ENCODE measurements at places on chromosomes 13 and 19.

- no peak overlapping the region for H3K4me3 ChIP-seq
- no peaks in the 10 kb centered on the region for H3K36me3 ChIP-seq
- H3K27me3 ChIP-seq = no peaks in the 10 kb centered on the region
- H3K4me1 ChIP-seq = no peaks in the 10 kb centered on the region
- DNase-seq = no peak
- no peak overlapping the region for H3K27ac ChIP-seq
These were observed 268.9 kb downstream of the IRS2 start for GRCh38 chr13:109517517-109517916.

DNA sequence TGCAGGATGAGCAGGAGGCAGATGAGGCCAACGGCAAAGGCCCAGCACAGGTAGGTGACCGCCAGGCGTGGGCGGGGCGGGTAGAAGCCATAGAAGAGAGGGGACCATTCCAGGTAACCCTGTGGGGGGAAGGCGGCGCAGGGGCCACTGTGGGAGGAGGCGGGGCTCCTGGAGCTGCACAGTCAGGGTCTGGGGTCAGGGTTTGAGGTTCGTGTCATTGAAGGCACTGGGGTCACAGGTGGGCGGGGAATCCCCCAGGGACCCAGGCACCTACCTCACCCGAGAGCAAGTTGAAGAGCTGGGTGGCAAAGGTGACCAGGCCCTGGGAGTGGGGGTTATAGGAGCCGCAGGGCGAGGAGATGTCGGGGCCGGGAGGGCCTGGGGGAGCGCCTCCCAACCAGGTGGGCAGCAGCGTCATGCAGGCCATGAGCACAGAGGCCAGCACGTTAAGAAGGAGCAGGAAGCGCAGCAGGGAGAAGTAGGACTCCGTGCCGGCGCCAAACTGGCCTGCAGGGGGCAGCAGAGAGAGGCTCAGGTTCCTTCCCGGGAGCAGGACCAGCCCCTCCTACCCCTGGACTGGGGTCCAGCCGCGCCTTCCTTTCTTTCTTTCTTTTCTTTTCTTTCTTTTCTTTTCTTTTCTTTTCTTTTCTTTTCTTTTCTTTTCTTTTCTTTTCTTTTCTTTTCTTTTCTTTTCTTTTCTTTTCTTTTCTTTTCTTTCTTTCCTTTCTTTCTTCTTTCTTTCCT, 4.6 kb downstream of the TMC4 start:
- peaks cover 22% of the 10 kb centered on the region for H3K4me1 ChIP-seq
- DNase-seq = peak; percentile 69
- no peak overlapping the region for H3K4me3 ChIP-seq
- no peaks in the 10 kb centered on the region for H3K27me3 ChIP-seq
- H3K27ac ChIP-seq = no peak overlapping the region

- H3K4me1 ChIP-seq = peaks cover 10% of the 10 kb centered on the region
- H3K4me3 ChIP-seq = peak overlapping the region; percentile 42
- DNase-seq = no peak
- H3K27me3 ChIP-seq = no peaks in the 10 kb centered on the region
These were observed 1.0 kb downstream of the SCN1B start for GRCh38 chr19:35031072-35031881.

DNA sequence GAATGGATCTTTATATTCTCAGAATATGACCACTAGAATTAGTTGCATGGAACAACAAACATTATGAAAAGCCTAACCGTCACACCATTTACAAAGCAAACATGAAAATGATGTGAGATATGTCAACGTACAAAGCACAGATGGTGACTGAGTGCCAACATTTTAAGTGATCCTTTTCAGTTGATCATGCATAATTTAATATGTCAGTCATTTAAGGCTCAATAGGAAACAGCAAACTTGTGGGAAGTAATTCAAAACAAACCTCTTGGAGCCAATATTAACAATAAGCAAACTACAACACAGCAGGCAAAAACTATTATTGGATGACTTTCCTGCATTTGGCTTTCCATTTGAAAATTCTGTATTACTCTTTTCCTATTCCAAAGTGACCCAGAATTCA, 277.6 kb downstream of the SLITRK6 start:
- H3K4me3 ChIP-seq = no peak overlapping the region
- H3K36me3 ChIP-seq = no peaks in the 10 kb centered on the region

DNA sequence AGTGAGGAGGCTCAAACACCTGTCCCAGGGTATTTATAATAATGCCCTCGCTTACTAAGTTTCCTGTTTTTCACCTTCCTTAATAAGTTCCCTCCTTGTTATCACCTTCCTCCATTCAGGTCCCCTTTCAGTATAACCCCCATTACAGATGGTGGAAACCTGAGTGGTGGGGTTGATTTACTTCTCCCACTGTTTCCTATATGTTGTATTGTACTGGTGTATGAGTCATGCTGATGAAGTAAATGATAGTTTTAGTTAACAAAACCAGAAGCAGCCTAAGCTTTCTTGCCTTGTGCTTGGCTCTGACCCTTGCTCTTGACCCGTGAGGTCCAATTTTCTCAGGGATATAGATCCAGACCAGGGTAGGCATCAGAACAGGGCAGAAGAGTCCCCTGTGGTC, 22.3 kb upstream of the TNFSF11 start:
- H3K4me3 ChIP-seq = no peak overlapping the region
- H3K36me3 ChIP-seq = no peaks in the 10 kb centered on the region
- H3K27me3 ChIP-seq = no peaks in the 10 kb centered on the region
- no peaks in the 10 kb centered on the region for H3K4me1 ChIP-seq

DNA sequence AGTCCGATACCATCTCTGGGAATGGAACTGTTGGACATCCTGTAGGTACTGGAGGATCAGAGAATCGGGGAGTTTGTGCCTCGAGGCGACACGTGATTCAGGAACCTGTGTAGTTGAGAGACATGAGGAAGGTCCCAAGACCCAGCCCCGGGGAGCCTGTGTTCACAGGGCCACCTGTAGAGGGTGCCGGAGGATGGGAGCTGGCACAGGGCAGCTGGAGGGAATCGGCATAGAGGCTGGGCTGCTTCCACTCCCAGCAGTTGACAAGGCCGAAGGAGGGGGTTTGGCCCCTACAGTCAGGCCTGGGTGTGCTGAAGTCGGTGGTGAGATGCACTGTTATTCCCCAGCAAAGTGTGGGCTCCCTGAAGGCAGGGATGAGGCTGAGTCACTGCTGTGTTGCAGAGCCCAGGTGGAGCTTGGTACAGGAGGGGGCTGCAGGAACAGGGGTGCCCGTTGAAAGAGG, 2.5 kb upstream of the ISYNA1 start:
- H3K36me3 ChIP-seq = peaks cover 20% of the 10 kb centered on the region
- H3K27ac ChIP-seq = no peak overlapping the region
- peaks cover 24% of the 10 kb centered on the region for H3K4me1 ChIP-seq

- no peak for DNase-seq
- H3K27ac ChIP-seq = no peak overlapping the region
- H3K36me3 ChIP-seq = no peaks in the 10 kb centered on the region
These were observed 52.8 kb downstream of the TNFSF13B start for GRCh38 chr13:108322206-108322824.

DNA sequence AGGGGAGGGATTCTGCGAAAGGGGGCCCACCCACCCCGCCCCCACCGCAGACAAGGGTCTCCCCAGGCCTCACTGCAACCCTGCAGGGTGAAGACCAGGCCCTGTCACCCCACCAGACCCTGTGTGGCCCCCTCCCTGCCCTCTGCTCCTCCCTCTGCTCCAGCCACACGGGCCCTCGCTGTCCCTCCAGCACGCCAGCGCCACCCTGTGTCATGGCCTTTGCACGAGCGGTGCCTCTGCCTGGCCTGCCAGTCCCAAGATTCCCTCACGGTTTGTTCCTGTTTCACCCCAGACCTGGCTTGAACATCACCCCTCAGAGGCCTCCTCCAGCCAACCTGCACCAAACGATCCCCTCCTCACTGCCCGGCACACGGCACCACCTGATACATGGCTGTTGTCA, 27.3 kb downstream of the PIP5K1C start:
- H3K4me3 ChIP-seq = no peak overlapping the region
- no peak for DNase-seq
- no peaks in the 10 kb centered on the region for H3K27me3 ChIP-seq
- peaks cover 11% of the 10 kb centered on the region for H3K4me1 ChIP-seq
- H3K36me3 ChIP-seq = no peaks in the 10 kb centered on the region

- H3K27me3 ChIP-seq = no peaks in the 10 kb centered on the region
- no peaks in the 10 kb centered on the region for H3K4me1 ChIP-seq
- H3K36me3 ChIP-seq = peaks cover 10% of the 10 kb centered on the region
- DNase-seq = no peak
- H3K4me3 ChIP-seq = no peak overlapping the region
These were observed 15.7 kb upstream of the HNRNPM start for GRCh38 chr19:8429044-8429443.

- H3K27ac ChIP-seq = no peak overlapping the region
- no peaks in the 10 kb centered on the region for H3K27me3 ChIP-seq
- H3K36me3 ChIP-seq = no peaks in the 10 kb centered on the region
- no peaks in the 10 kb centered on the region for H3K4me1 ChIP-seq
- no peak overlapping the region for H3K4me3 ChIP-seq
These were observed 502.3 kb downstream of the KCTD12 start for GRCh38 chr13:76383676-76384461.

GRCh38 chr19:41356984-41357739, 3.4 kb upstream of the TGFB1 start:
- H3K27me3 ChIP-seq = no peaks in the 10 kb centered on the region
- H3K4me1 ChIP-seq = peaks cover 47% of the 10 kb centered on the region
- peak overlapping the region; percentile 18 for H3K4me3 ChIP-seq
- no peak for DNase-seq
- H3K27ac ChIP-seq = peak overlapping the region; percentile 59
